ENCODE measurements at places on chromosomes 16 and 17.

GRCh38 chr17:76988796-76989195, 120.6 kb downstream of the MGAT5B start:
- no peak for DNase-seq

DNA sequence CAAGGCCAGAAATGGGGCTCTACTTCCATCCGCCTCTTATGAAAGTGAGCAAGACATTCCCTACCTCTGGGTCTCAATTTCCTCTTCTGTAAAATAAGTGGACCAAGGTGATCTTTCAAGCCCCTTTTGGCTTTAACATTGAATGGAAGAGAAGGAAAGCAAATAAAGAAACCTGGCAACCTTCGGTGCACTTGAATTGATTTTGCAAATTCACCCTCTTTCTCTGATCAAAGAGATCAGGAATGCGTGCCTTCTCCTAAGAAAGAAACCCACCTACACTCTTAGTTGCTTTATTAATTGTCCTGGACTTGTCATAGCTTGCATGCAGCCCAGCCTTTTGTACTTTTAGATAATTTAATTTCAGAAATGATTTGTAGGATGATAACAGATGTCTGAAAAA, 3.0 kb downstream of the MSI2 start:
- DNase-seq: no peak

GRCh38 chr16:12961626-12962025, 60.2 kb downstream of the SHISA9 start:
- no peak for DNase-seq

- DNase-seq: no peak
Observed at GRCh38 chr16:84153660-84154214, 8.6 kb downstream of the DNAAF1 start.

GRCh38 chr16:54277845-54278703, 8.5 kb downstream of the IRX3 start:
- no peak for DNase-seq

DNA sequence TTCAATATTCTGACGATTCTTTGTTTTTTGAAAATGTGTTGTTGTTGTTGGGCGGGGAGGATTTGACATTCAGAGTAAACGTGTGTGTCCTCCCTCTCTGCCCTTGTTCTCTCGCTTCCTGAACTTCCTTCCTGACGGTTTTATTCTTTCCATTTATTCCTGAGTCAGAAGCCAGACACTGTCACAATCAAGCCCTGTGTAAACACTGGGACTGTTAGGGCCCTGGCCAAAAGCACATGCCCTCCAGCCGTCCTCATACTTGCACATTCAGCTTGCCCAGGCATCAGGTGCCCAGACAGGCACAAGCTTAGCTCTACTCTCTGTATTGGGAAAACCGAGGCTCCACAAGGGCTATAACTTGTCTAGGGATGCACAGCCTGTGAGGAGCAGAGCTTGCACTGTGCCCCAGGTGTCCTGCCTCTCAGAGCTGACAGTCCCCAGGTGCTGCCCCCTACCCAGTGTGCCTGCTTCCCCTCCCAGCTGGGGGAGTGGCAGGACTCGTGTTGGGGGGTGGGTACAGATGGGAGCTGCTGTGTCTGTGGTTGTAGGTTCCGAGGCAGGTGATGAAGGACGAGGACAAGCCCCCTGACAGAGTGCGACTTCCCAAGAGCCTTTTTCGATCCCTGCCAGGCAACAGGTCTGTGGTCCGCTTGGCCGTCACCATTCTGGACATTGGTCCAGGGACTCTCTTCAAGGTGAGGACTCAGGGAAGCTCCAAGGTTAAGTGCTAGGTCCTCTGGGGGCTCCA, 9.7 kb downstream of the ADGRG3 start:
- no peak for DNase-seq

- DNase-seq: no peak
Observed at GRCh38 chr17:7097940-7098339, 16.7 kb downstream of the ASGR2 start.

GRCh38 chr17:55870044-55870443, 119.2 kb downstream of the PCTP start:
- no peak for DNase-seq

DNA sequence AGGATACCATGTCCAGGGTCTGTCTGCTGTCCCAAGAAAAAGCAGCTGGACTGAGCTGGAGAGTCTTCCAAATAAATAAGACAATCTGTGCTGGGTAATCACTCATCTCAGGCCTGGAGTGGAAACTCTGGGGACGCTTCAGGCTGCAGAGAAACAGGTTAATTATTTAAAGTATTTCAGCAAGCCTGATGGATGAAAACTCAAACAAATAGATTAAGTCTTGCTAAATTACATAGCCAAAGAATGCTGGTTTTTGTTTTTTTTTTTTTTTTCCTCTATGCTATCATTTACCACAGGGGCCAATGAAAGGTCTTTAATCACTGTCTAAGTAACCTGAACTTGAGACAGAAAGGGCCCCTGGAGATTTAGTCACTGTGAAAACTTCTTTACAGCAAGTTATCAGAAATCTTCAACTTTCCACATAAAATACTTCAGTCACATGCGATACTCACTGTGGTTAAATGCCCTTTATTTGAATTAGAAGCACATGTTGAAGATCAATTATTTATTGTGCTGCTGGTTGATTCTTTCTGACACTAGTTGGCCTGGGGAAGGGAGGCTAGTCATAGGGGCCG, 31.0 kb upstream of the KCNJ2 start:
- DNase-seq: peak; percentile 29

GRCh38 chr16:52709306-52709705, 162.4 kb upstream of the TOX3 start:
- DNase-seq: no peak

DNA sequence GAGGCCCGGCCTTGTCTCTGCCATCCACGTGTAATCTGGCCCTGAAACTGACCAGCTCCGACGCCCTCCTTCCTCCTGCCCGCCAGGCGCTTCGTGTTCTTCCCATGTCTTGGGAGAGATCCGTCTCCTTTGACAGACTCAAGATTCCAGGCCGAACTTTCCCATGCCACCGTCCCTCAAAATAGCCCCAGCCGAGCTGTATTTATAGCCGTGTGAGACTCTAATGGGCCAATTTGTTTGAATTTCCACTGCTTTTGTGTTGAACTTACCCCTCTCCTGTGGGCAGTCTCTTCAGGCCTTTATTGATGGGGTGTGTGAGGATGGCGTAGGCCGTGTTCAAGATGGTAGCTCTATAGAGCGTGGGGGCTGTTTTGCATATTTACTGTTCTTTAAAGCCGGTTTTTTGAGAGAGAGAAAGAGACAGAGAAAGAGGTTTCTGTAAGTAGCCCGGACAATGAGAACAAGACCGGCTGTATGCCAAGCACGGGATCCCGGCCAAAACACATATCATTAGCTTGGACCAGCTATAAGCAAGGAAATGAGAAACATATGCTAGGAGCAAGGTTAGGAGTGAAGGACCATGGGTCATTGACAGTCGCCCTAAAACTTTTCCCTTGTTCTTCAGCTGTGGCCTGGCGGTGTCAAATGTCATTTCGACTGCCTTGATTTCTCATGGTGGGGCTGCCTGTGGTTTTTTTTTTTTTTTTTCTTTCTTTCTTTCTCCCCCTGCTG, 124.5 kb upstream of the ZFHX3 start:
- peak; percentile 81 for DNase-seq

All from fibroblast of skin of left quadriceps (primary cell).